ENCODE measurements at places on chromosomes 5 and 9. TPM values are rescaled to one million over a fixed set of nuclear protein-coding genes. Genes with fewer than 3 reads are reported as not detected.
A peak's percentile ranks its signal among the peaks of the same experiment; 100 is the strongest.

DNA sequence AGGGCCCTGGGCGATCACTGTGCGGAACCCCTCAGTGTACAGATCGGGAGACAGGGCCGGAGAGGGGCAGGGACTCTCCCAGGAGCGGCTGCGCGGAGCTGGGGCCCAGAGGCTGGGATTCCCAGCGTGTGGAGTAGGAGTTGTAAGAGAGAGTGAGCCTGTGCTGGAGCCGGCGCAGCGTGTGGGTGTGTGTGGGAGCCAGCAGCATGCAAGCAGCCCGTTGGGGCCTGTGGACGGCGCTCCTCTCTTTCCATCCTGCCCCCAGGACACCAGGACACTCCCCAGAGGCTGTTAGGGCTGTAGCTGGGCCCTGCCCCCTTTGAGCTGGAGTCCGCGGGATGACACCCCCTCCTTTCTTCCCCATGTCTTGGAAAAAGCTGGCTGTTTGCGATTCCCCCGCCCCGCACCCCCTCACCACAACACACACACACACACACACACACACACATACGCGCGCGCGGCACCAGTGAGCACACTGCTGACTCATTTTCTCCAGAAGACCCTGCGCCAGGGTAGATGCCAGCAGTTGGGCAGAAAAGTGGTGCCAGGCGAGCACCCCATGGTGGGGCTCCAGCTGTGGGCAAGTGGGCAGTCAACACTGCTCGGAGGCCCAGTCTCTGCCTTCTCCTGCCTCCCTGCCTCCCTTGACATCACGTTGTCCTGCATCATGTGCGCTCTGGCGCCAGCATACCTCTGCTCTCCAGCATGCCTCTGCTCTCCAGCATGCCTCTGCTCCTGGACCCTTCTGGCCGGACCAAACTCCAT, 1.5 kb downstream of the COL27A1 start:
- H3K4me1 ChIP-seq, result no peaks in the 10 kb centered on the region
- no peaks in the 10 kb centered on the region for H3K27me3 ChIP-seq
- H3K27ac ChIP-seq, result peak overlapping the region; percentile 54
- no peaks in the 10 kb centered on the region for H3K36me3 ChIP-seq
- DNase-seq, result peak; percentile 62

Gene ADAMTSL2
- 9.0 TPM for polyA plus RNA-seq

DNA sequence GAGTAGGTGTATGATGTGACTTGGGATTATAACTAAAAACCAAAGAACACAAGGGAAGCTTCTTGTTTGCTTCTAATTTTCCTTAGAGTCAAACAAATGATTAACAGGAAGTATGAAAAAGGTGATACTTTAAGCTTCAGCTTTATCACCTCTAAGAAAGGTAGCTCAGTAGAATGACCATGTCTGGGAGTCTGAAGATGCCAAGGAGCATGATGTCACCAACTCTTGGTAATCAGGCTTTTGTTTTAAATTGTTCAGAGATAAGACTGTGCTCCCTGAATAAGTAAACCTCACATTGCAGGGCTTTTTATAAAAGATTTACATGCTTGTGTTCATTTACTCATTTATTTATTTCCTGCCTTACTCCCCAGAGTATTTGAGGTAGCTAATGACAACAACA, 169.9 kb downstream of the FER start:
- H3K36me3 ChIP-seq, result no peaks in the 10 kb centered on the region
- no peak for DNase-seq
- H3K27me3 ChIP-seq, result no peaks in the 10 kb centered on the region
- H3K27ac ChIP-seq, result no peak overlapping the region
- no peaks in the 10 kb centered on the region for H3K4me1 ChIP-seq

DNA sequence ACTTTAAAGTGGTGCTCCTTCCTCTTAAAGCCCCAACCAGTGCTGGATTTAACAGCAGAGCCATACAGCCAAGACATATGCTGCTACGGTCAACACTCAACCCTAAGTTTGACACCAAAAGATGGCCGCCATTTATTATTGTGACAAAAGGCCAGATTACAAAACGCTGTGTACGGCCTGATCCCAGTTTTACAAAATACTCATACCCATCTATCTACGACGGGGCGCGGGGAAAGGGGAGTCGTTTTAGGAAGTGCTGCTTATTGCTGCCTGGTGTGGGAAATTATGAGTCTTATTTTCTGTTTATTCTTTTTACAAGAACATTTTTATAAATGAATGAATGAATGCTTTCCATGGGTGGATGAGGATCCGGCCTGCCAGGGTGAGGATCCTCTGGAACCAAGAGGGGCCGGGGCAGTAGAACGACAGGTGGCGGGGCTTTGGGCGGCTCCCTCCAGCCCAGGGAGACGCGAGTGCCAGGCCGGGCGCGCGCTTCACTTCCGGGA, 457 bp upstream of the IDNK start:
- peaks cover 7% of the 10 kb centered on the region for H3K4me1 ChIP-seq
- H3K4me3 ChIP-seq, result peak overlapping the region; percentile 75
- H3K36me3 ChIP-seq, result no peaks in the 10 kb centered on the region
- DNase-seq, result no peak
- no peaks in the 10 kb centered on the region for H3K27me3 ChIP-seq

DNA sequence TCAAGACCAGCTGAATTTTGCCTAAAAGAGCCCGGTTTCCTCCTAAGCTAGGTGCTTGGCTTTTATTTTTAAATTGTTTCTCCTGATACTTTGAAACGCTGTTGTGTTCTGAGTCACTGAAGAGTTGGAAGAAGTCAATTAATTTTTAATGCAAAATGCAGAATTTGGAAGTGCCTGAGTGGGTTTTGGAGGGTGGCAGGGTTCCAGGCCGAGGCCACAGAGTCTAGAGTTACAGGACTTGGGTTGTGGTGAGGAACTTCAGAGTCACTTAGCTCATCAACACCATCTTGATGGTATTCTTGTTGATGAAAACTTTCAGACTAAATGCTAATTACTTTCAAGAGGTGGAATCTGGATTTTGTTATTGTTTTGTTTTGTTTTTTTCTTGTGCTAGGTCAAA, 130.6 kb downstream of the PDZD2 start:
- H3K4me1 ChIP-seq, result no peaks in the 10 kb centered on the region
- no peak for DNase-seq
- no peaks in the 10 kb centered on the region for H3K27me3 ChIP-seq
- H3K4me3 ChIP-seq, result no peak overlapping the region
- no peak overlapping the region for H3K27ac ChIP-seq

Data from pancreas (tissue), 10 donors.